ENCODE measurements at places on chromosomes 2 and 18.

DNA sequence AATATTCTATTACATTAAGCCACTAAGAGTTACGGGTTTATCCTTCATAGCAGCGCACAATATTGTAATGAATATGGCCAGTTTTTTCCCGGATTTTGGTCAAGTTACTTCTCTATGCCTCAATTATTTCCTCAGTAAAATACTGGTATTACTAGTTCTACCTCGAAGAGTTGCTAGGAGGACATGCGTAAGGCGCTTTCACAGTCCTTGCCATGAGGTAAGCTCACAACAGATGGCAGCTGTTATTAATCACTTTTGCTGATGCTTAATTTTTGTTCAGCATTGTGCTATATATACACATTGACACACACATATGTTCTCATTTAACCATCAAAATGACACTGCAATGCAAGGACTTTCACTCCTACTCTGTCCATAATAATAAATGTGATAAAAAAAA lies 101.5 kb downstream of the SCG2 start:
- DNase-seq = no peak

DNA sequence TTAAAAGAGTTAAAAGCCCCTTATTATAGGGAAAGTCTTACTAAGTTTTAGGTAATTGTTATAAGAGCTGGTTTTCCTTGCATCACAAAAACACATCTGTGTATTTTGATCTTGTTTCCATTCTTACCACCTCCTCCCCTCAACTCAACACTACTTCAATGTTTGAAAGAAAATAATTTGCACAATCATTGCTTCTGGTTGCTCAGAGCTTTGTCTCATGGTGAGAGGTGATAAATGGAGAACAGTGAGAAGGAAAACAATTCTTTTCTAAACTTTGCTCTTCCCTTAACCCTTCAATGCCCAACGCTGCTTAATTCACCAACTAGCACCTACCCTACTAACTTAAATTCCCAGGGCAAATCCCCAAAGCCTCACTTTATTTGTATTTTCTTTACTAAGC lies 268.1 kb upstream of the LINC00305 start:
- no peak for DNase-seq

DNA sequence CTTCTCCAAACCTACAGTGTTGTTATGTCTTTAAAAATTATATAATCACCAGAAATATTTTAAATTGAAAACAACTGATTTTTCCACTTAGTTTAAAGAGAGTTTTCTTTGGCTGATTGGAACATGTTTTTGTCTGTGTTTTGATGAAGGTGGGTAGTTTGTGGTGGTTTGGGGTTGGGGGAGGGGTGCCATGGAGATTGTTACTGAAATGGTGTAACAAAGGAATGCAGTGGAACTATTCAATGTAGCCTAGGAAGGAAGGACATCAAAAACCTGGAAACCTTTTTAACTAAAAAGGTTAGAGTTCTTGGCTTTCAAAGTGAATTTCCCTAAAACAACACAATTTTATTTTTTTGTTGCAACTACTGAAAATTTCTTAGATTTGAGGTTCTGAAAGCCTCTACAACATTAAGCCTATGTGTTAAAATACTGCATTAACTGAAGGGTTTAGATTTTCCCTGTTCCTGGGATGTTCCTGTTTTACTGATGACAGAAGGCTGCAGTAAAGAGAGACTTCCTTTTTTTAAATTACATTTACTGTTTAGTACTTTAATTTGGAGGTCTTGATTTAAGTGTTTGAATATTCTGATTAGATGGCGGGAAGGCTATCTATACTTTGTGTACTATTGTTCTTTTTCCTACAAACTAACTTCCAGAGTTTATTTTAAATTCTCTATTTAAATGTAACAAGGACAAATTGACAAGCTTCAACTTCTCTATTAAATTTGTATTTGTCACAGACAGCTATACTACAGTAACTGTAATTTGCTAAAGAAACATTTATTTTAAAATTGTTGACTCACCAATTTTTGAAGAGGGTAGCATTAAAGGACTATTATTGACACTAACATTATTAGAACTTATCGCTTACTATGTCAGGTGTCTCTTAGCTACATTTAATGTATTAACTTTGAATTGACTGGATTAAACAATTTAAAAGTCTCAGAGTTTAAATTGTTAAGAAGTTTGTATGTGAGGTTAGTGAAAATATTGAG lies 87.7 kb downstream of the LIMS1 start:
- DNase-seq = no peak

DNA sequence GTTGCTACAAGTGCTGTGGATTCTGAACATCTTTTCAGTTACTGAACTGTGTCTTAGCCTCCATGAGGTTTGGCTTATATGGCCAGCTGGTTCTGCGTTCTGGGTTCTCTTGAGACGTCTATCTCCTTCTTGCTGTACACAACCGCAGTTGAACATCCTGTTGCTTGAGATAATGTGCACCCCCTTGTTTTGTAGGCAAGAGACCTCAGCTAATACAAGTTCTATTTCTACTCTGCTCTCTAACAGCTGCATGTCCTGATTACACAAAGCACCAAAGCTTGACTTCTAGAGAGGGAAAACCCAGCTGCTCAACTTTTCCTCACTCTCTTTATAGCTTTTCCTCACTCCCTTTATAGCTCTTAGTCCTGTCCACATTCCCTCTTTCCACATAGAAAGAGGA lies 176.0 kb downstream of the LTBP1 start:
- no peak for DNase-seq

DNA sequence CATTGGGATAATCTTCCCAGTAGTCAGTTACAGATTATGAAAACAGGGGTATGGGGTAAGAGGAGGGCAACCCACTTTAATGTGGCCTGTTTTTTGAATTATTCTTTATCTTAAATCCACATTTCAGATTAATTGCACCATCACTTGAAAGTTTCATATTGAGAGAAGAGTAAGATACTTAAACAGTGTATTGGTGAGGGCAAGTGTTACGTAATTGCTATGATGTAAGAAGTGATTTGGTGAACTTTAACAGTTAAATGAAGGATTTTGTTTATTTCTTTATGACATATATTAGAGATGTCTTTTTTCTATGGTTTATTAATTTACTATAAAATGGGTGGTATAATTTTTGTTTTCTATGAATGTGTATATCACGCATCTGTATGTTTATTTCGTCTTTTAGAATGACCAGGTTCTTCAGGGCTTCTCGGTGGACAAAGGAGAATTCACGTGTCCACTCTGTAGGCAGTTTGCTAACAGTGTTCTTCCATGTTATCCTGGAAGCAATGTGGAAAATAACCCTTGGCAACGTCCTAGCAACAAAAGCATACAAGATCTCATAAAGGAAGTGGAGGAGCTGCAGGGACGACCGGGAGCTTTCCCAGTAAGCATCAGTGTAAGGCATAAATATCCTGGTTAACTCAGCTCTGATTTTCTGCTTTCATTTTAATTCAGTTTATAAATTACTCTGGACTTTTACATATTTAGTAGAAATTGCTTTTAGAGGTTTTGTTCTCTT lies 171.2 kb upstream of the MYO3B start:
- no peak for DNase-seq

- DNase-seq = no peak
Observed at GRCh38 chr18:27461957-27462356, 276.8 kb upstream of the CHST9 start.

- no peak for DNase-seq
Observed at GRCh38 chr2:237457388-237457941, 29.6 kb upstream of the MLPH start.

DNA sequence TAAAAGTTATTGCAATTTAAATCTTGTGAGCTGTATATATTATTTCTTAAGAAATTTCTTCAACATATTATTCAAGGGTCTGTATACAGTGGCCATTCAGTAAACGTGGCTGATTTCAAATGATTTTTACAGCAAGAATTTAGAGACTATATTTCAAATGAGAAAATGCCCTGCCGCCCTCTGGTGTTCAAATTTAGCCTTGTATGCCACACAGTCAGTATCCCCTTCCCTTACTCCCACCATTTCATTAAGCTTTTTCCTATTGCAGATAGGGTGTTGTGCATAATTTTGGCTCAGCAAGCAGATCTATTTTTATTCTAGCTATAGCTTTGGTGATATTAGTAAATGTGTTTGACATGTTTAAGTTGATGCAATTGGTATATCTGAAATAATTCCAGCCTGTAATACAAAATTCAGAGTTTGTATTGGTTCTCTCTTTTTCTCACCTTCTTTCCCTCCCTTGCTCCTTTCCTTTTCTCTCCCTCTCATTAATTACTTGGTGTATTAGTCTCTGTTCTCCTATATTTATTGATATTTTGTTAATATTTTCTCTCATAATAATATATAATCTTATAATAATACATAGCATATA lies 22.8 kb upstream of the SCN7A start:
- no peak for DNase-seq

DNA sequence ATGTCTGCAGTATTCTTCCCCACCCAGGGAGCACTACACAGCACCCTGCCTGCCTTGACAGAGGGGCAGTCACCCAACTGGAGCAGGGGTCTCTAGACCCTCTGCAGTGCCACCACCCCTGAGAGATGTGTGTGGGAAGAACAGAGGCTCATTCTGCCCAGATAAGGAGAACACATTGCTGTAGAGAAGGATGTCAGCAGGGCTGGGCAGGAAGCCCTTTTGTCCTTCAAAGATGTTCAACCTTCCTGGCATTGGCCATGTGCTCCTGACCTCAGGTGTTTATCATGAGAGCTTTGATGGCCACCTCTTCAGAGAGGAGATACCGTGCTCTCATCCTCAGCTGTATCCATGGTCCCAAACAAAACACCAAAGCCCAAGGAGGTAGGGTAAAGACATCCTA lies 4.6 kb upstream of the TEX51 start:
- DNase-seq = no peak

- DNase-seq = no peak
Observed at GRCh38 chr2:101736861-101737291, 39.4 kb downstream of the MAP4K4 start.

- no peak for DNase-seq
Observed at GRCh38 chr2:217096474-217097225, 236.8 kb upstream of the TNP1 start.
